ENCODE measurements at places on chromosomes 1 and 21.

GRCh38 chr1:54764133-54764921, at the start of gene PARS2:
Gene PARS2 (minus strand): TSS chr1:54764523. CDS start chr1:54759161, 5,362 bp downstream.
- DNase-seq, result peak; percentile 97

DNA sequence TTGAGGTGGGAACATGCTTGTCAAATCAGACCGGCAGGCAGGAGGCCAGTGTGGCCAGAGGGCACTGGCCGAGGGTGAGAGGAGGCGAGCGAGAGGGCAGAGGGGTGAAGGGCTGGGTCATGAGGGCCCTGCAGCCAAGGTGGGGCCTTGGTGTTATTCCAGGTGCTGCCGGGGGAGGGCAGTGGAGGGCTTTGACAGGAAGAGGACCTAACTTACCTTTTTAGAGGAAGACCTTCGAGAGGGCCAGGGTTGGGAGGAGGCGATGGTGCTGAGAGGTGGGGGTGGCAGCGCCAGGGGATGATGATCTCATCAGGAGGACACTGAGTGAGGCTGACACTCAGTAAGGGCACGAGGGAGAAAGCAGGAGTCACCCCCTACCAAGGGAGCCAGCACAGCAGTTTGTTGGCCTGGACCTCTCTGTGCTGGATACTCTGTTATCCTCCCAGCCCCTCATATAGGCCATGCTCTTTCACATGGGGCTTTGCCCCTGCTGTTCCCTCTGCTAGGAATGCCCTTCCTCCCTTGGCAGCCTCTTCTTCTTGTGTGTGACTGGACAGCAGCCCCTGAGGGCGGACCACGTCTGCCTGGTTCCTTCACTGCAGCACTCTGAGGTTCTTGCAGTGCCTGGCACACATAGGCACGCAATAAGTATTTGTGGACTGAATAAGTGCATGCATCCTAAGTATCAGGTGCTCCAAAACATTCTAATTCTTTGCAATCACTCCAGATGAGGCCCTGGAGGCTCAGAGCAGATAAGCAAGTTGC, 7.5 kb upstream of the TTC22 start:
- DNase-seq, result no peak

- DNase-seq, result no peak
These were observed 77.1 kb downstream of the CD58 start for GRCh38 chr1:116493484-116494352.

DNA sequence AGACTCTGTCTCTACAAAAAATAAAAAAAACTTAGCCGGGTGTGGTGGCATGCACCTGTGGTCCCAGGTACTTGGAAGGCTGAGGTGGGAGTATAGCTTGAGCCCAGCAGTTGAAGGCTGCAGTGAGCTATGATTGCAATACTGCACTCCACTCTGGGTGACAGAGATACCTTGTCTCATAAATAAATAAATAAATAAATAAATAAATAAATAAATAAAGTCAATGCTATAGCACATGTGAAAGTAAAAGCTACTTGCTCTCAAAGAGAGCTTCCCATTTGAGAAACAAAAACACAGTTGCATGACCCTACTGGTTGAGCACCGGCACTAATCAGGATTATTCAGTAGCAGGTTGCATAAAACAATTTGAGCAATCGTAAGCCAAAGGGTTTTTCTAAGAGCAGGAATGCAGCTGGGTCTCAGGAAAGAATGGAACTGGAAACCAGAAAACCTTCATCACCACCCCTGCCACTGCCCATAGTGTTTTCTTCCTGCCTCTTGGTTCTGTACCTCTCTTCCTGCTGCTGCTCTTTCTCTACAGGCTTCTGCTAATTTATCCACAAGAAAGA, 29.3 kb upstream of the DNAH14 start:
- no peak for DNase-seq
